ENCODE measurements at places on chromosomes 13 and 19.
A peak's percentile ranks its signal among the peaks of the same experiment; 100 is the strongest.

DNA sequence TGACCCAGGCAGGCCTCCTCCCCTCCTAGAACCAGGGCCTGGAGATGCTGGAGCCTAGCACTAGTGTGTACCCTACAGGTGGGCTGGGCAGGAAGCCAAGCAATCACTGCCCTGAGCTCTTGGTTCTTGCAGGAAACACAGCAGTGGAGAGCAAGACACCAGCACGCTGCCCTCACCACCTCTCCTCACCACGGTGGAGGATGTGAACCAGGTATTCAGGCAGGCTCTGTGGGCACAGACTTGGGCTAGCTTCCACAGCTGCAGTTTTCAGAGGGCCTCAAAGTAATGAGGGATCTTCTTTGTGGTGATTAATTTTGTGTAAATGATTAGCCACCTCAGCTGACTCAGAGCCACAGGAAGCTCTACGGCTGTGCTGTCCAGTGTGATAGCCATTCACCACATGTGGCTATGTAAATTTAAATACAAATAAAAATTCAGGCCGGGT, 13.6 kb upstream of the GPI start:
- no peak for DNase-seq

DNA sequence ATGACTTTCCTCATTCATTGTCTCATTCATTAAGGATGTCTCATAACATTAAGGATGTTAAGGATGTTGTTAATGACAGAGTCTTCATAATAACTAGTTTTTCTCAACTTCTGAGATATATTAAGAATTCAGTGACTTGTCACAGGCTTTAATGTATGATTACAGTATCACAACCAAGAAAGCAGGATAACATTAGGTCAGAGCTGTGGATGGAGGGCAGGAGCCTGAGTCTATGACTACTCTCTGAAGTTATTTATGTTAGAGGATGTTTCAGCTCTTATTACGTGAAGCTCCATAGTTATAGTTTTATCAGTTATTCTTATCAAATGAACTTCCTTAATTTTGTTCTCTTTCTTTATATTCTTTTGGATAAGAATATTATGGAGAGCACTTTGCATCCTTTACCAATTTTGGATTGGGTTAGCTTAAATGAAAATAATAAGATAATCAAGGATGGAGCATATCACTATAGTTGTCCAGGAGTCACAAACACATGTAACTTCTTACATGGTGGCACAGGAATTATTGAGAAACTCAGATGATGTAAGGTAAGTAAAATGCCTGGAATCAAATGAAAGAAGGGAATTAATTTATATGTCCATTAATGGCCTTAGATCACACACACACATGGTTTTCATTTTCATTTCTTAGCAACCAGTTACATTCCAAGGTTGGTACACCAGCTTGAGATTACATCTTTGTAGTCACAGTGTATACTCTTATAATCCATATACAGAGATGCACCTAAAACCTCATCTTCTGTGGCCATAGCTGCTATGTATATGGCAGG, 57.0 kb downstream of the SLC10A2 start:
- DNase-seq, result peak; percentile 85

GRCh38 chr13:50927701-50928100, 18.1 kb downstream of the RNASEH2B start:
- DNase-seq, result no peak

DNA sequence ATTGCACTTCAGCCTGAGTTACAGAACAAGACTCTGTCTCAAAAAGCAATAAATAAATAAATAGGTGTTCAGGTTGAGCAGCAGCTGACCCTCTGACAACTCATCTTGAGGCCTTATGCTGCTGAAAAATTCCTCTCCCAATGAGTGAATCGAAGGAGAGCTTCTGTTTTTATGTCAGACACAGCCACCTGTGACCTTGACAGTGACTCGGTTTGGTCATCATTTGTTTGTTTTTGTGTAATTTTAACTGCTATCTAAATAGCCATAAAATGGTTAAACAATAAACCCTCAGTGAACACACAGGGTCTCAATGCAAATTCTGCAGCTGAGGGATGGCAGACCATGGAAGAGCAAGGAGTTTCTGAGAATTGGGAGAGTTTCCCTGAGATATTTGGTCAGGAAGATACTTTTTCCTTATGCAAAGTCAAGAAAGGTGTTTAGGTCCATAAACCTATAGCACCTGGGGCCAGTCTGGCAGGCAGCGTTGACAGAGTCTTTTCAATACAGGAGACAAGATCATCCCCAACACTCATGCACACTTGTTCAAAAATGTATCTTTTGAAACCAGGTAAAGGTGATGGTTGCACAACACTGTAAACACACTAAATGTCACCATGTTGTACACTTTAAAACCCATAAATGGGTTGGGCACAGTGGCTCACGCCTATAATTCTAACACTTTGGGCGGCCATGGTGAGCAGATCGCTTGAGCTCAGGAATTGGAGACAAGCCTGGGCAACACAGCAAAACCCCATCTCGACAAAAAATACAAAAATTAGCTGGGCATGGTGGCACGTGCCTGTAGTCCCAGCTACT, 16.6 kb upstream of the SLC25A30 start:
- DNase-seq, result no peak

DNA sequence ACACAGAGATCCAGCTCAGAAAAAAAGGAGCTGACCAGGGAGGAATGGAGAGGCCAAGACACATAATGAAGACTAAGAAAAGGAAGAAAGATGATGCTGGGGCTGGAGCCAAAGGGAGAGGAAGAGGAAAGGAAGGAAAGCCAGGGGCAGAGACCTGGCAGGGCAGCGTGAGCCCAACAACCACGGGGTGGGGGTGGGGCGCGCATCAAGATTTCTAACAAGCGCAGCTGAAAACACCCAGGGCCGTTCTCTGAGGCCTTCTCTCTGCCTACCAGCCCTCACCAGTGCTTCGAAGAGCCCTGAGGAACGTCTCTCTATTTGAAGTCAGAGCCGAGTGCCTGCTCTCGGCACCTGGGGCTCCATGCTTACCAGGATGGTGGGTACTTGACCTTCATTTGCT, 23.6 kb upstream of the POU2F2 start:
- DNase-seq, result no peak

DNA sequence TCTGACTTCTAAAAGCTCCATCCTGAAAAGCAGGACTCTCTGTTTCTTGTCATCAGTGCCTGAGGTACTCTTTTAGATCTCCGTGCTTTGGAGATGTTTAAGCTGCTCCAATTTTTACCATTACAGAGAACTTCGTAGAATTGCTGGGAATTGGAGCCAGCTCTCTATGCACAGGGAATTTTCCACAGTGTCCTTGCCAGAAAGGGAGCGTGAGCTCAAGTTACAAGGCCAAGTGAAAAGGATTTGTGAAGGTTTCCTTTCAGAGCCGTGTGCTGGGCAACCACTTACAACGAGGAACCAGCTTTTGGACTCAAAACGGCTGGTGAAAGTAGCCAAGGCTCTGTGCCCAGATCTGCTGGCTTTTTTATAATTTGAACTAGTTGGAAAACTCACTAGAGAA, 82.6 kb downstream of the NUFIP1 start:
- DNase-seq, result peak; percentile 42

DNA sequence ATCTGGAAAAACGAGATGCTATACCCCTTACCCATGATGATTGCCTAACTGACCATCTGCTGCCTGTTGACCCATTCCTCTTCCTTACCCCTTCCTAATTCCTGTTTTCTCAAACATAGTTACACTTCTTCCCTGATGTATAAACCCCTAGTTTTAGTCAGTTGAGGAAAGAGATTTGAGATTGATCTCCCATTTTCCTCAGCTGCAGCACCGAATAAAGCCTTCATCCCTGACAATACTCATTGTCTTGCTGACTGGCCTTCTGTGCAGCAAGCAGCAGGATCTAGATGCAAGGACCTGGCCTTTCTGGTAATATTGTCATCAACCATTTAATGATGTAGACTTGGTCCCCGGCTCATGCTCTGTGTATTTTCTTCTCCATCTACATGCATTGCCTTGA, 999 bp upstream of the ZNF264 start:
- DNase-seq, result no peak

DNA sequence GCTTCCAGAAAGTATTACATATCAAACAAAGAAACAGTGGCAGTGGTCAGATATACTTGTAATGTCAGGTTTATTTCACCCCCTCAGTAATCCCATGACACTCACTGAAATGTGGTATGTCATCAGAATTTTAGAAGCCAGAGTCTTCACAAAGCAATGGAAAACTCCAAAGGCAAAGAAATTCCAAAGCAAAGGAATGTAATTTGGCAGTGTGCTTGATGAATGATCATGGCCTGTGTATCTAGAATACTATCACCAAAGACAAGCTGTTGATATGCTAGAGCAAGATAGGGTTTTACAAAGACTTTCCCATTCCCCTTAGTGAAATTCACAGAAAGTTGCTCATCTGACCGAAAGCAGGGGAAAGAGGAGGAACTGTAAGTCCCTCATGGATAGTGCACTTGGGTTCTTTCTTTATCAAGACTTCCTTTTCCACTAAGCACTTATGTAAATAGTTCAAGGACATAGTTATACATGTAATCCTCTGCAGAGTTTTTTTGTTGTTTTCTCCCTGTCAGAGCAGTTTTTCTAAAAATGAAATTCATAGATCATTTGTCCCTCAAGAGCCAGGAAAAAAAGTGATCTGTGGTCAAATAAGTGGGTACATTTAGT, 243.4 kb downstream of the NHLRC3 start:
- peak; percentile 36 for DNase-seq
